ENCODE measurements at places on chromosomes 2 and 18.

- no peak for DNase-seq
These were observed 782.5 kb upstream of the ZEB2 start for GRCh38 chr2:145302451-145302850.

DNA sequence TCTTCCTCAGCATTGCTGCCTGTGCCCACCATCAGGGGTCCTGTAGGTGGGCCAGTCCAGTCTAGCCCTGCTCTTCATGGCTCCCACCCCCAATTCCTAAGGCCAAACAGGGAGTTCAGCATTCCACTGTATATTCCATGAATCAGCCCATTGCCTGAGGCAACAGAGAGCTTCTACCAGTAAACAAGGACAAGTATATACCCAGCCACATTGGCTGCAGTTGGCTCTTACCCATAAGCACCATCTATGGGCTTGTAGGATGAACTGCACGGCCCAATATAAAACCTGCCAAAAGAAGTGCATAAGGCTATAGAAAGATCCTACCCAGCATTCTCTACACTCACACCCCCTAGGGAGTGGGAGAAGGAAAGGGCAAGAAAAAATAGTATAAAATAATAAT lies 95.1 kb upstream of the SALL3 start:
- DNase-seq = no peak

GRCh38 chr2:6352247-6352646 lies 513.5 kb downstream of the CMPK2 start:
- DNase-seq = no peak

GRCh38 chr2:73947412-73948018 lies 20.8 kb downstream of the DGUOK start:
- peak; percentile 1 for DNase-seq

DNA sequence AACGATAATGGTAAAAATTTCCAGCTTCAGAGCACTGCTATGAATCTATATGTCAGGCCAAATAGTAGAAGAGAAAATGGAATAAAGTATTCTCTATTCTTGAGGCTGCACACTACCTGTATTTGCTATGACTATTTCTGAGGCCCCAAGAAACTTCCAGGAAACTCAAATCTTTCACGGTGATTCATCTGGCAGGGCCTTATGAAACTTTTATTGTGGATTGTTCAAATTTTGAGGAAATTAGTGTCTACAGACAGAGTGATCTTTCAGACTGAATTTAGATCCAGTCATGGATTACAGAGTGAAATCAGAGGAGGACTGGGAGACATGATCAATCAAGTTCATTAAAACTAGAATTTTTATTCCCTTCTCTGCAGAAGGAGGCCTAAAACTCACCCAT lies 4.1 kb upstream of the VSNL1 start:
- no peak for DNase-seq

- DNase-seq = no peak
These were observed 174.5 kb downstream of the CTIF start for GRCh38 chr18:48713309-48713708.

- no peak for DNase-seq
These were observed 42.5 kb upstream of the ATP6V1B1 start for GRCh38 chr2:70893186-70893585.

GRCh38 chr2:239911641-239912071 lies 113.5 kb downstream of the NDUFA10 start:
- DNase-seq = no peak

- no peak for DNase-seq
These were observed 25.5 kb downstream of the CDH2 start for GRCh38 chr18:28151434-28151833.

GRCh38 chr2:231533086-231533776 lies 3.0 kb upstream of the NMUR1 start:
- no peak for DNase-seq

DNA sequence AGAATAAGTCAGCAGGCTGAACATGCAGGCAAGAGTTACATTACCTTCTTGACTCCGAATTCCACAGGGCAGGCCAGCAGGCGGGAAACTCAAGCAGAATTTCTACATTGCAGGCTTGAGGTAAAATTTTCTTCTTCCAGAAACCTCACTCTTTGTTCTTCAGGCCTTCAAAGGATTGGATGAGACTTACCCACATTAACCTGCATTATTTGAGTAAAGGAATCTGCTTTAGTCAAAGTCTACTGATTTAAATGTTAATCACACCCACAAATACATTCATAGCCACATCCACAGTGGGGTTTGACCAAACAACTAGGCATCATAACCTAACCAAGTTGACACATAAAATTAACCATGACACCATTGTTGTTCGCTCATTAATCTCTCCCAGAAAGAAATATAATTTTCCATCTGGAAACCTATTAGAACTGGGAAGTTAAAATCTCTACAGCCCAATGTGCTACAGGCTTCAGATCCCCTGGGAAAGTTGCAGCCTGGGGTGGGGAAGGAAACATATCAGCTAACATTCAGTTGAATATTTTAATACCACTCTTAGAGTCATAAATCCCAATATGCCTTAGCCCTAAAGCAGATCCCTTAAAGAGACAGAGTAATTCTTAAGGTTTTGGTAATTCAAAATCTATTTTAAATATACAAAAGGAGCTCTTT lies 468.2 kb upstream of the TNP1 start:
- DNase-seq = no peak

DNA sequence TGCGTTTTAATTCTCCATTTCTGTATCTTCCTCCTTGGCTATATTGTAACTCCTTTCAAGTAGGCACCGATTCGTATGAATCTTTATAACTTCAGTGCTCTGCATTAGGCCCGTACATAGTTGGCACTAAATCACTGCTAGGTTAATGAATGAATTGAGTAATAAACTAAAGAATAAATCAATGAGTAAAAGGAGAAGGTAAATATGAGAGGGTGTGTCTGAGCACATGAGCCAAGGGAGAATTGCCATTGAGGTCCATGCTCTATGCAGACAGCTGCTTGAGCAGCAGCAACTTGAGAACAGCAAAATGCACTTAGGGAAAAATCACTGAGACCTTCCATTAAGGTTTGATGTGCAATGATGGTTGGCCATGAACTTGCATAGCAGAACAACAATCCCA lies 11.2 kb upstream of the TRPM8 start:
- DNase-seq = no peak

DNA sequence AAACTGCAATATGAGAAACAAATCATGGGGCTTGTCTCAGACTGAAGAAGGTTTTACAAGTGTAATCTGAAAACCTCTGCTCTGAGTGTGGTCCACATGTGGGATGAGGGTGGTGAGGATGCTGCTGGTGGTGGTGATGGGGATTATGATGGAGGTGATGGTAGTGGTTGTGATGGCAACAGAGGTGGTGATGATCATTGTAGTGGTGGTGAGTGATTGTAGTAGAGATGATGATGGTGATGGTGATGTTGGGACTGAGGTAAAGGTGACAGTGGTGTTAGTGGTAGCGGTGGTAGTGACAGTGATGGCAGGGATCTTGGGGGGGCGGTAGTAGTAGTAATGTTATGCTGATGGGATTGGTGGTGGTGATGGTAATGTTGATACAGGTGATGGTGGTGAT lies 217.8 kb downstream of the ANAPC1 start:
- DNase-seq = no peak

- peak; percentile 38 for DNase-seq
These were observed 42.3 kb upstream of the FHOD3 start for GRCh38 chr18:36255072-36255698.

DNA sequence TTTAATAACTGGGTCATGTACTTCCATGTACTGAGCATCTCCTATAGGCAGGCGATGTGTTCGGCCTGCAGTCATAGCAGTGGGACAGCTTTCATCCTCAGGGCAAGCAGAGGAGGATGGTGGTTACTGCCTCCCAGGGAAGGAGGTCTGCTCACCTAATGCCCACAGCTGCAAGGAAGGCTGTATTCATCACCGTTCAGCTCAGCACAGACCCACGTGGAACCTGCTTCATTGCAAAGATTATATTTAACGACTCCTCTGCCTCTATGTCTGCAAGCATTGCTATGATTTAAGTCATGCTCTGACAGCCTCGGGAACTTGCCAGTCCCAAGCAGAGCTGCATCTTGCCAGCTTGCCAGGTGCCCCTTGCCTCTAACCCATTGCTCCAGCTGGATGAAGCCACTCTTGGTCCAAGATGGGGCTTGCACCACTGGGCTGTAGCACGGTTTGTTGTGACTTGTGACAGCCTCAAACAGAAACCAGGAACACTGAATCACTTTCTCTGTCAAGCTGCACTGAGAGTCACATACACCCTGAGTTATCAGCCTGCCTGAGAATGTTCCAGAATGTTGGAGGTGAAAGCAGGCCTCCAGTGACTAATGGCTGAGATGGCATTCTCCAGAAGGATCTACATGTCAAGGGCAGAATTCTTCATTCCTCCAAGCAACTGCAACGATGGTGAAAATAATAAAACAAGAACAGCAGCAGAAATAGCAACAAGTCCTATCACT lies 651.1 kb upstream of the ID2 start:
- DNase-seq = no peak

DNA sequence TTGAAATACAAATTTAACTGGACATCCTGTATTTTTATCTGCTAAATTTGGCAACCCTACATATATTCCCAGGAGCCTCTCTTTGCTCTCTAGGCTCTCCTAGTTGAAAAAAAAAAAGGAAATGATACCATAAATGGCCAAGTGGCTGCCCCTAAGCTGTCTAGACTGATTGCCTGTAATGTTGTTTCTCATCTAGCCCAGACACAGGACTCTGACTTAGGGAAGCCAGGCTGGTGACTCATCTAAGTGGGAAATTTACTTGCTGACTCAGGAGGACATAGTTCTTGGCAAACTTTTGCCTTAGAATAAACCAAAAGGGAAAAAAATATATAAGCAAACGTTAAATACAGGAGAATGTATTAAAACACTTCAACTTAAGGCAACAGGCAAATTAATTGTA lies 14.6 kb upstream of the ITGAV start:
- no peak for DNase-seq

DNA sequence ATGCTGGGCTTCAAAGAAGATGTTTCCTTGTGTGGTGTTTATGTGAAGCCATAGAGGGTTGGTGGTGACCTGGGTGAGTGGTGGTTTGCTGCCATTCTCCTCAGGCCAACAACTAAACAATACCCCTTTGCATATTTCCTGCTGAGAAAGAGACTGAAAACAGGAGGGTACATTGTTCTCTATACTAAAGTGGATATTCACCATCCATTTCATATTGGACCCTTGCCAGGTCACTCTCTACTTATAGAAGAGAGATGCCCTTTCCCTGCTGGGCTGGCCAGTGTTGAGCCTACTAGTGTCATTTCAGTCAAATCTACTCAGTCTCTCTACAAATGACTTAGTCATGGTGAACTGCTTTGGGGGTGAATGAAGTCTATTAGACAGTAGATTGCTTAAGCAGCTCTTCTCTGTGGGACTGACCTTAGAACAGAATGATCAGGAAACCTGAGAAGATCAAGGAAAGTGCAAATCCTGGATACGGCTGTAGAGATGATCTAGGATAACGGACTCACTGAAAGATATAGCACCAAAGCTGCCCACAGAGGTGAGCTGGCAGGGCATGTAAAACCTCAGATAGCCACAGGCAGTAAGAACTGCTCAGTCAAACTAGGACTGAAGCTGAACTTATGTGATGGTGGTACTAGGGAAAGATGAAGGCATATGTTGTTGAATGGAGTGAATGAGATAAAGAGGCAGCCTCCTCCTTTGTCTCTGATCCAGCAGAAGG lies 154.9 kb downstream of the MYO3B start:
- no peak for DNase-seq

- peak; percentile 48 for DNase-seq
These were observed 1.7 kb upstream of the CELF4 start for GRCh38 chr18:37567061-37567993.

GRCh38 chr2:148430101-148430500 lies 214.4 kb upstream of the EPC2 start:
- DNase-seq = no peak

DNA sequence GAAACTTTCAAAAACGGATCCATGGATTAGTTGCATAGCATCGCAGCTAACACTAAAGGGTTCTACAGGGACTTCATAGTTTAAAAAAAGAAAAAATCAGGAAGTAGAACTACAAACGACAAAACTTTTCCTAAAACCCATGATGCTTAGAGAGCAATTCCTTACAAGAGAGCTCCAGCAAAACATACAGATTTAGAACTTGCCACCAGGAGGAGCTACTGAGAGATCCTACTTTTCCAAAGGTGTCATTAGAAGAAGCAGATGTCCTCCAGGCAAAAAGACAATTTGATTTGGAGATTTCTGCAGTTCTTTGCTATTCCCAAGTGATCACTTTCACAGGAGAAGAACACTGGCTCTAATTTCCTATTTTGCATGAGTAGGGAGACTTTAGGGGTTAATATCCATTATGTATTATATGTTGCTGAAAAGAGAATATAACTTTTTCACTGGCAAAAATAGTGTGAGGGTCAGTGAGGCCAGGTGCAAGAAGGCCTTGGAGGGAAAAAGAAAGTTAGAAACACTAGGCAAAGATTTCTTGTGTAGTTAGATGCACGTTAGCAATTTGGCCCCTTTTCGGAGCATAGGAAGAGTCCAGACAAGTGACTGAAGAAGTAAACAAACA lies 436.2 kb downstream of the SUCLG1 start:
- peak; percentile 74 for DNase-seq

DNA sequence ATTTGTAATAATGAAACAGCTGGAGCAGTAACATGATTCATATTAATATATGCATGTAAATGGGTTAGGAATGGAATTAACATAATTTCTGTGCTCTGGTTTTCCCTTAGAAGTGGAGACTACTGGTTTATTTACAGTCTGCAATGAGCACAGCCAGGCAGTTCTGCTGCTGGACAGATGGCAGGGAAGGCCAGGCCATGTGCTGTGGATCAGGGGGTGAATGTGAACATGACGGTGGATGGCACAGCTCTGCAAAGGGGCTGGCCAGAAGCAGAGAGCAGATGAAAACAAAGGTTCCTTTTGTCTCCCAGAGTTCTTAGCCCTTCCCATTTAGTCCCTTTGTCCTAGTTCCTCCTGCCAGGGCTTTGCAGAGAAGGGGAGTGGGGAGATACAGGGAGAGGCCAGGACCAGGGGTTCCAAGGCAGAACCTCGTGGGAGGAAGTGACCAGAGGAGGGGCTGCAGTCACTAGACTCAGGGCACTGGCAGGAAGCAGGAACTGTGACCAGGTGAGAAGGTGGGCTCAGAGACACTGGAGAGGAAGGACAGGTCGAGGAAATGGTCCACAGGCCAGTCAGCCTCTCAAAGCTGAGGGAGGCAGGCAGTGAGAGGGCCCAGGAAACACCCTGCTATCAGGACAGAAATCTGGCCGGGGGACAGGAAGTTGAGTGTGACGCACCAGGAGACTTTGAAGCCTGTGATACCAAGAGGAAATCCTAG lies 112.9 kb upstream of the ATP8B1 start:
- peak; percentile 74 for DNase-seq

Data from brain (organoid and tissue), 16 donors.